ENCODE measurements at places on chromosomes 7 and 10.

GRCh38 chr10:15419279-15419874, 48.3 kb upstream of the FAM171A1 start:
- no peaks in the 10 kb centered on the region for H3K4me1 ChIP-seq
- H3K27ac ChIP-seq, result no peak overlapping the region
- H3K27me3 ChIP-seq, result peaks cover 7% of the 10 kb centered on the region
- peak; percentile 29 for DNase-seq
- peaks cover 3% of the 10 kb centered on the region for H3K36me3 ChIP-seq

DNA sequence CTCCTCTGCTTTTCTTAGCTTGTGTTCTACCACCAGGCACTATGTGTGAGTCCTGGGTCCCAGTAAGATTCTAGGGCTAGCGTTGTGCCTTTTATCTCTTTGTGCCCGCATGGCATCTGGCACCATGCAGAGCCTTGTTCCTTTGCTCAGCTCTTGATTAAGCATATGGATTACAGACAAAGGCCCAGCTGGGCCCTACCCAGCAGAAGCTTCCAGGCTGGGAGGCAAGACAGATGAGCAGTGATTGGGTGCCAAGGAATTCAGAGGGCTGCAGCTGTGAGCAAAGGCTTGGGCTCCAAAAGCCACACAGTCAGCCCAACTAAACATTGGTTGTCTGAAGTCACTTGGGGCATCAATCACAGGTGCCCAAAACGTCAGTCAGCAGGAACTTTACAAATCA, 2.0 kb downstream of the ACSM6 start:
- no peaks in the 10 kb centered on the region for H3K4me1 ChIP-seq
- DNase-seq, result no peak
- no peaks in the 10 kb centered on the region for H3K27me3 ChIP-seq
- H3K27ac ChIP-seq, result no peak overlapping the region
- no peak overlapping the region for H3K4me3 ChIP-seq

GRCh38 chr7:38542156-38542555, 89.0 kb downstream of the AMPH start:
- H3K4me3 ChIP-seq, result no peak overlapping the region
- peaks cover 11% of the 10 kb centered on the region for H3K27me3 ChIP-seq
- no peaks in the 10 kb centered on the region for H3K36me3 ChIP-seq

GRCh38 chr10:77905086-77905748, 21.3 kb downstream of the DLG5 start:
- peaks cover 9% of the 10 kb centered on the region for H3K36me3 ChIP-seq
- DNase-seq, result no peak
- H3K27ac ChIP-seq, result no peak overlapping the region
- peaks cover 16% of the 10 kb centered on the region for H3K4me1 ChIP-seq
- H3K27me3 ChIP-seq, result no peaks in the 10 kb centered on the region

GRCh38 chr10:132429281-132430230, 32.6 kb downstream of the PWWP2B start:
- no peak for DNase-seq
- no peaks in the 10 kb centered on the region for H3K27me3 ChIP-seq
- no peak overlapping the region for H3K27ac ChIP-seq

DNA sequence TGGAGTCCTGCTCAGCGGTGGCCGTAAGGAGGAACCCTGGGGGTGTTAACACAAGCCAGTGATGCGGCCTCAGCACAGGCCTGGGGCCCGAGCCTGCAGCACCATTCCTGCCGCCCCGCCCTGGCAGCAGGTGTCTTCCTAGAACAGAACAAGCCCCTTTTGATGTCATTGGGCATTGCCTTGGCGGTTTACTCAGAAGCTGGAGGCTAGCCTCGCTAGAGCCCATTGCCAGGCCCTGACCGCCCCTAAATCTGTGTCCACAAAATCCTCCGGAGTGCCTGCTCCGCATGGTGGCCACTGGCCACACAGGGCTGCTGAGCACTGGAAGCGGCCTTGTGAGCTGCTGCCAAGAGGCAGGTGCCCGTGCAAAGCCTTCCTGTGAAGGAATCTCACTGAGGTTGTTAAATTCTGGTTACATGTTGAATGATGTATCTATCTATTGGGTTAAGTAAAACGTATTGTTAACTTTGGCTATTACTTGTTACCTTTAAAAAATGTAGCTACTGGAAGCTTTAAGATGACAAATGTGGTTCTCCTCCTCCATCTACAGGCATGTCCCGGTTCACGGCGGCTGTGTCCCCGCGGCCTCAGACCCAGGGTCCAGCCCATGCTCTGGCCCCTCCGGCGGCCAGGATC, 1.2 kb upstream of the INPP5A start:
- no peak overlapping the region for H3K27ac ChIP-seq
- DNase-seq, result no peak
- H3K27me3 ChIP-seq, result peaks cover 24% of the 10 kb centered on the region
- peaks cover 11% of the 10 kb centered on the region for H3K36me3 ChIP-seq
- peak overlapping the region; percentile 58 for H3K4me3 ChIP-seq

GRCh38 chr10:2984682-2985081, 82.7 kb upstream of the PFKP start:
- H3K27ac ChIP-seq, result no peak overlapping the region
- no peaks in the 10 kb centered on the region for H3K36me3 ChIP-seq
- H3K27me3 ChIP-seq, result peaks cover 58% of the 10 kb centered on the region
- no peak overlapping the region for H3K4me3 ChIP-seq
- DNase-seq, result no peak

- H3K27ac ChIP-seq, result no peak overlapping the region
- H3K27me3 ChIP-seq, result no peaks in the 10 kb centered on the region
- H3K4me1 ChIP-seq, result no peaks in the 10 kb centered on the region
- no peak for DNase-seq
Measured at GRCh38 chr7:146961617-146962016, 845.0 kb downstream of the CNTNAP2 start.

- H3K27ac ChIP-seq, result no peak overlapping the region
- no peaks in the 10 kb centered on the region for H3K36me3 ChIP-seq
- no peaks in the 10 kb centered on the region for H3K27me3 ChIP-seq
- no peaks in the 10 kb centered on the region for H3K4me1 ChIP-seq
- no peak overlapping the region for H3K4me3 ChIP-seq
Measured at GRCh38 chr10:8254350-8254749, 199.9 kb downstream of the GATA3 start.

DNA sequence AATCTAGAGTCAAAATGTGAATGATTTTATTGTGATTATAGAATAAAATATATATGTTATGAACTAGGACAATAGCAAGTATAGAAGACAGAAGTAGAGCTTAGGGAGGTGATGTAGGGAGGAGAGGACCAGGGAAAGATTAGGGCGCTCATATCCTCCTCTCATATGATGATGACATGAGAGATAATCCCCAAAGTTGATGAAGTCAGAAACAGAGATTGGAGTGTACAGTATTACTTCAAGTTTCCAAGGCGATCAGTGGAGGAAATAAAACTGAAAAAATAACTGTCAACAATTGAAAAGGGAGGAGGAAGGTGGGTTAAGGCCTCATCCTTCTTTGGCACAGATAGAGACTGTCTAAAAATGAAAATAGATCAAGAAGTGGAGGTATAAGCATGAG, 14.9 kb downstream of the MACROH2A2 start:
- no peak overlapping the region for H3K4me3 ChIP-seq
- peaks cover 21% of the 10 kb centered on the region for H3K27me3 ChIP-seq
- no peaks in the 10 kb centered on the region for H3K36me3 ChIP-seq
- DNase-seq, result no peak
- H3K4me1 ChIP-seq, result peaks cover 4% of the 10 kb centered on the region

- no peak overlapping the region for H3K27ac ChIP-seq
- DNase-seq, result no peak
- H3K36me3 ChIP-seq, result no peaks in the 10 kb centered on the region
- no peak overlapping the region for H3K4me3 ChIP-seq
- peaks cover 48% of the 10 kb centered on the region for H3K27me3 ChIP-seq
Measured at GRCh38 chr10:33193701-33194521, 140.6 kb downstream of the NRP1 start.

- H3K36me3 ChIP-seq, result no peaks in the 10 kb centered on the region
- H3K27me3 ChIP-seq, result peaks cover 4% of the 10 kb centered on the region
- H3K27ac ChIP-seq, result no peak overlapping the region
- H3K4me1 ChIP-seq, result peaks cover under 1% of the 10 kb centered on the region
- no peak for DNase-seq
Measured at GRCh38 chr7:134859783-134860182, 80.3 kb downstream of the CALD1 start.

- no peaks in the 10 kb centered on the region for H3K36me3 ChIP-seq
- H3K4me3 ChIP-seq, result peak overlapping the region; percentile 85
- peaks cover 18% of the 10 kb centered on the region for H3K27me3 ChIP-seq
- peak overlapping the region; percentile 39 for H3K27ac ChIP-seq
- no peak for DNase-seq
Measured at GRCh38 chr7:158957510-158957906, 101.2 kb downstream of the DYNC2I1 start.

- peaks cover 5% of the 10 kb centered on the region for H3K36me3 ChIP-seq
- H3K4me3 ChIP-seq, result no peak overlapping the region
- H3K27ac ChIP-seq, result no peak overlapping the region
- DNase-seq, result no peak
Measured at GRCh38 chr10:87546971-87547413, 42.3 kb downstream of the MINPP1 start.

GRCh38 chr7:23214938-23215337, 31.6 kb upstream of the GPNMB start:
- no peak overlapping the region for H3K4me3 ChIP-seq
- H3K4me1 ChIP-seq, result no peaks in the 10 kb centered on the region
- H3K27me3 ChIP-seq, result peaks cover 26% of the 10 kb centered on the region

- H3K4me1 ChIP-seq, result no peaks in the 10 kb centered on the region
- no peaks in the 10 kb centered on the region for H3K36me3 ChIP-seq
- H3K27me3 ChIP-seq, result no peaks in the 10 kb centered on the region
- H3K27ac ChIP-seq, result no peak overlapping the region
Measured at GRCh38 chr7:146002431-146003078, 114.0 kb upstream of the CNTNAP2 start.

DNA sequence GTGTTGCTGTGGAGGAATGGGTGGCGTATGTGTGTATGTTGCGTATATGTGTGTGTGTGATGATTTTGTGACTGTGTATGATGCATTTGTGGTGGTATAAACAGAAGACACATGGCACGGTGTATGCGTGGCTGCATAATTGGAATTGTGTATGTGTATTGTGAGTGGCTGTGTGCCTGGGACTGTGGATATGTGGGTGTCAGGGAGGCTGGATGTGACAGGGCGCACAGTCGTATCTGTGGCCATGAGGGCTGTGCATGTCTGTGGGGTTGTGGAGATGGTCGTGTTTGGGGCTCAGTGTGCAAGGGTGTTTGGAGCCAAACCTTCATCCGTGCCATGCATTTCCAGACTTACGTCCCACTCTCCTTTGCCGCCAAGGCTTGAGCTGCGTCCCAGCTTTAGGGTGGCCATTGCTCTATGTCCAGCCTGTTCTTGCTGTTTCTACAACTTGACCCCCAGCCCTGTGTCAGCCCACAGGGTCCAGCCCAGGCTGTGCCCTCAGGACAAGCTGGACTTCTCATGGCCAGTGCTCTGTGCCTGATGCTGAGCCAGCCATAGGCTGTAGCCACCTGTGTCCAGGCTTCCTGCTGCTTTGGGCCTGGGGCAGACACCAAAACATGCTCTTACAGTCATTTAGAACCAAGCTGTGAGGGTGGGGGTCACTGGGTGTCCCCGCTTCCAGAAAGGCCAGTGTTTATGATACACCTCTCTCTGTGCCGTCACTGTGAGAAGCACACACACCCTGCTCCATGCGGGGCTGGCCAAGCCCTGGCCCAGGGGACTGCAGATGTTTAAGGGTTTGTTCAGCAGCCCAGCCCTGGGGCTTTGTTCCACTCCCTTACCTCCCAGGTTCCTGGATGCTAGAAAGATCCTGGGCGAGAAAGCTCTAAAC, 127.6 kb downstream of the NEURL1 start:
- peaks cover 2% of the 10 kb centered on the region for H3K36me3 ChIP-seq
- no peak overlapping the region for H3K27ac ChIP-seq
- H3K27me3 ChIP-seq, result no peaks in the 10 kb centered on the region
- no peak for DNase-seq

All from effector memory CD8-positive, alpha-beta T cell (primary cell).